Activated CD4-positive, alpha-beta T cell treated with anti-CD3 and anti-CD28 coated beads, Interleukin-2, amount 50 U/mL, for 1 hour (primary cell): ENCODE measurements at places on chromosomes 11 and 22.

GRCh38 chr11:912266-912665 lies 1.7 kb upstream of the CHID1 start:
- DNase-seq: no peak

- no peak for DNase-seq
These were observed 3.1 kb upstream of the COMMD9 start for GRCh38 chr11:36292311-36292722.

GRCh38 chr11:44805596-44805995 lies 78.8 kb downstream of the TSPAN18 start:
- DNase-seq: no peak

DNA sequence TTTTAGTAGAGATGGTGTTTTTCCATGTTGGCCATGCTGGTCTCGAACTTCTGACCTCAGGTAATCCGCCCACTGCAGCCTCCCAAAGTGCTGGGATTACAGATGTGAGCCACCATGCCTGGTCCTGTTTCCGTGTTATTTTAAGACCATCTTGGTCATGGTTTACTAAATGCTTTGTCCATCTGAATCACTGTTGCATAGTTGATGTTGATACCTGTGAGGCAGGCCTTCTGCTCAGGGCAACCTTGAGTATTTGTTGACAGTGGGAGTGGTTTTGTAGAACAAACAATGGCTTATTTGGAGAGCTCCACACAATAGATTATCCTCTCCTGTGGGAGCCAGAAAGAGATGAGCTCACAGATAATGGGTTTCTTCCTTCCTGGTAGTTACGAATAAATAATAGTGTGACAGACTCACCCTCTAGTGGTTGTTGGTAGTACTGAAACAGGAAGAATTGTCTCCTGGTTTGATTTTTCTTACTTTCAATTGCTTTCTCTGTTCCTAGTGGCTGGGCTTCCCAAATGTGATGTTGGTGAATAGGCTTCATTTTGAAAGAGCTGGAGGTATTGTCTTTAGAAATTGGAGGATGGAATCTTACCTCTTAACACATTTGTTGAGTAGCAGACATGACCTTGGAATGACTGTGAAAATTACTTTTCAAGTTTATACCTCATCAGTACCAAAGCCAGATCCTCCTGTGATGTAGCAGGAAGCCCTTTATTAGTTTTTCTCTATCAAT lies 39.0 kb downstream of the CTNND1 start:
- DNase-seq: no peak

DNA sequence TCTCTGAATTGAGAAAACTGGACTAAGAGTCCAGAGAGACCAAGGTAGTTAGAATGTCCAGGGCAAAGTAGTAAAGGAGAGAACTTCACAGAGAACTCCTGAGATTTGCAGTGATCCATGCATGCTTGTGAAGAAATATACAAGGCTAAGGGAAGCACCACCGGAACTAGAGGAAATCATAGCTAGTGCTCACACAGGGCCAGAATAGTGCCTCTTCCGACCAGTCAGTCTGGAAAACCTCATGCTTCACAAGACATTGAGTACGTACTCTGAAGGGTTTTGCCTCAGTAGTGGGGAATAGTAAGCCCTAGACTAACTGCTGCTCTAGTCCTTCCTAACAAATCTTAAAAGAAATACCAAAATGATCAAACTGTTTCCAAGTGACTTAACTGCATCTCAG lies 108.0 kb downstream of the LRRC32 start:
- DNase-seq: no peak
